ENCODE measurements at places on chromosomes 6 and 20. TPM values are rescaled to one million over a fixed set of nuclear protein-coding genes. Genes with fewer than 3 reads are reported as not detected.

The HAO1 gene
- not detected for total RNA-seq

The MCHR2 gene
- total RNA-seq: not detected

The RAET1L gene
- not detected for total RNA-seq

The RSPO3 gene
- 26.9 TPM for total RNA-seq

The ANKEF1 gene
- total RNA-seq: 0.30 TPM

The PRKN gene
- 3.9 TPM for total RNA-seq
